Activated CD8-positive, alpha-beta memory T cell treated with anti-CD3 and anti-CD28 coated beads for 48 hours (primary cell): ENCODE measurements at places on chromosomes 12 and 14.

DNA sequence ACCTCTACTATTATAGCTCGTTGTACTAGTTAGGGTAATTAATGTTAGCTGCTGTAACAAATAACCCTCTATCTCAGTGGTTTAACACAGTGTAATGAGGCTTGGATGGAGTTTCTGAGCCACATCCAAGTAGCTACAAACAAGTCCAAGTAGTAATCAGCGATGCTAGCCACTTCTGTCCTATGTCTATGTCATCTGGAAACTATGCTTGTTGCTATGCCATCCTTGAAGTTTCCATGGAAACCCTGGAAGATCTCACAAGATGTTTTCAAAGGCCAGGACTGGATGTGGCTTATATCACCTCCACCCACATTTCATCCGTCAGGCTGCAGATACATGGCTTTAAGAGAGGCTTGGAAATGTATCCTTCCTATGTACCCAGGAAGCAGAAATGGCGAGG, 422.1 kb downstream of the AACS start:
- DNase-seq, result no peak

- no peak for DNase-seq
These were observed 324.2 kb downstream of the ALG10 start for GRCh38 chr12:34346372-34347034.

GRCh38 chr12:107468182-107468581, 217.4 kb upstream of the PWP1 start:
- no peak for DNase-seq

DNA sequence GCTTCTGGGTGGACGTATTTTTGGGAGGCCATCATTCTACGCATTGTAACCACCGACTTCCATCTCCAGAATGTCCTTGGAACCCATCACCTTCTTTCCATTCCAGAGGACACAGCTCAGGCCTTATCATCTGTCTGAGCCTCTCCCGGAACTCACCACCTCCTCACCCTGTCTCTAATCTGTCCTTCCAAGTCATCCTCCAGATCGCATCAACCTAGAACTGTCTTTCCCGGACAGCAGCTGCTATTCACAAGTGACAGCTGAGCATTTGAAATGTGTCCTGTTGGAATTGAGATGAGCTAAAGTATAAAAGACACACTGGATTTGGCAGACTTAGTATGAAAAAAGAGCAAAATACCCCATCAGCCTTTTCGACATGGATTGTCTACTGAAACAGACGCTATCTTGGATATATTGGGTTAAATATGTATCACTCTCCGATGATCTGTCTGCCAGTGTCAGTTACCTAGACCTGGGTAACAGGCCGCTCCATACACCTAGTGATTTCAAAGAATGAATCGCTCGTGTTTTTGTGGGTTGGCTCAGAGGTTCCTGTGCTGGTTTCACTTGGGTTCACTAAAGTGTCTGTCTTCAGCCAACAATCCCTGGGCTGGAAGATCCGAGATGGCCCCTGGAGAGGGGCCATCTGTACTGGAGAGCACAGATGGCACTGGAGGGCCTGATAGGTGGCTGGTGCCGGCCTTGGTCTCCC, 104.4 kb upstream of the RFLNA start:
- DNase-seq, result no peak

DNA sequence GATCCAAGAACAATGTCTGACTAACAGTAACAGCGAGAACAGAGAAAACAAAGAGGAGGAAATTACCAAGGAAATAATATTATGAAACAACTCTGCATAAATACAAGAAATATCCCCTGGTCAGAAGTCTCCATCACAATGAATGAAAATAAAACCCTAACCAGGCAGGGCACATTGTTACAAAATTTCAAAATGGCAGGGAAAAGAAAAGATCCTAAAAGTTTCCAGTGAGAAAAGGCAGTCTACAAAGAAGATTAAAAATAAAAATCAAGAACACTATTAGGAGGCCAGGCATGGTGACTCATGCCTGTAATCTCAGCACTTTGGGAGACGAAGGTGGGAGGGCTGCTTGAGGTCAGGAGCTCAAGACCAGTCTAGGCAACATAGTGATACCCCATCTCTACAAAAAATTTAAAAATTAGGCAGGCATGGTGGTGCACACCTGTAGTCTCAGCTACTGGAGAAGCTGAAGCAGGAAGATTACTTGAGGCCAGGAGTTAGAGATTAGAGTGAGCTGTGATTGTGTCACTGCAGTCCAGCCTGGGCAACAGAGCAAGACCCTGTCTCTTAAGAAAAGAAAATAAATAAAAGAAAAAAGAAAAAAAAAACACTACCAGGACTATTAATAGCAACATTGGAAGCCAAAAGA, 47.8 kb downstream of the FERMT2 start:
- DNase-seq, result no peak

GRCh38 chr12:103857164-103857563, 16.1 kb upstream of the NT5DC3 start:
- DNase-seq, result no peak

DNA sequence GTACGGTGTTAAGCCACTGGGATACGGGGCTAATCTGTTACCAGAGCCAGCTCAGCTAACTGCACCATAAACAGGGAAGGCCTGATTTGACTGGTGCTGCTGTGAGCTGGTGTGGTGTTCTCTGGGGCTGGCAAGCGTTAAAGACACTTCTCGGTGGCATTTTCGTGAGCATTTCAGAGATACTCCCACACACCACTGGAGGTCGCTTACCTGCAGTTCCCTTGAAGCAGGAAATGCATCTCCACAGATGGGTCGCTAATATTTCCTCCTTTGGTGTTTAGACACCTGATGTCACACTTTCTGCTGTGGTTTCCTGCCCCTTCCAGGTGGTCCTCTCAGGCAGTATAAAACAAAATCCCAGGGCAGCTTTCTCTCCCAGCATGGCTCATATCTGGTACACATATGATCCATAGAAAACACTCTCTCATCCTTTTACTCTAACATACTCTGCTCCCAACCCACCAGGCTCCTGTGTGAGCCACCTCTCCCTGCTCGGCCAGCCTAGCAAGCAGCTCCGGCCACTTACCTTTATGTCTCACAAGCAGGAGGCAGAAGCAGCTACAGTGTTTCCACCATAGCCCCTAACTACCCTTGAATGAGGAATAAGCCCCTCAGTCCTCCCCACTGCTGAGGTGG, 129.9 kb upstream of the GRIN2B start:
- no peak for DNase-seq

DNA sequence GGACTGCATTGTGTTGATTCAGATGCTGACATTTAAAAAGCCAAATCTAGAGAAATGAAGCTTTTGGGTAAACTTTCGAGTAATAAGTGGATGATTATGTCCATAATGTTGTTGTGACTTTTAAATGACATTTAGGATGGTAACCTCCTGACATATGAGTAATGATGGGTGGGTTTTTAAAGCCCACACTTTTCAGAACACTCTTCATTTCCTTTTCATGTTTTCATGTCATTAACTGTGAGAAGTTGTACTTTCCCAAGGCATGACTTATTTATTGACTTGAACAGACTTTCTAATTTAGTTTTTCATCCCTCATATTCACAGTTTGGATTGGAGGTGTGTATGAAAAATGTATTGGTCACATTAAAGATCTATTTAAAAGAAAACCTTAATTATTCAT, 35.5 kb downstream of the RGS6 start:
- no peak for DNase-seq

- no peak for DNase-seq
These were observed 25.8 kb upstream of the MSI1 start for GRCh38 chr12:120394483-120395367.

- no peak for DNase-seq
These were observed 26.4 kb downstream of the ACTN1 start for GRCh38 chr14:68952531-68953195.

DNA sequence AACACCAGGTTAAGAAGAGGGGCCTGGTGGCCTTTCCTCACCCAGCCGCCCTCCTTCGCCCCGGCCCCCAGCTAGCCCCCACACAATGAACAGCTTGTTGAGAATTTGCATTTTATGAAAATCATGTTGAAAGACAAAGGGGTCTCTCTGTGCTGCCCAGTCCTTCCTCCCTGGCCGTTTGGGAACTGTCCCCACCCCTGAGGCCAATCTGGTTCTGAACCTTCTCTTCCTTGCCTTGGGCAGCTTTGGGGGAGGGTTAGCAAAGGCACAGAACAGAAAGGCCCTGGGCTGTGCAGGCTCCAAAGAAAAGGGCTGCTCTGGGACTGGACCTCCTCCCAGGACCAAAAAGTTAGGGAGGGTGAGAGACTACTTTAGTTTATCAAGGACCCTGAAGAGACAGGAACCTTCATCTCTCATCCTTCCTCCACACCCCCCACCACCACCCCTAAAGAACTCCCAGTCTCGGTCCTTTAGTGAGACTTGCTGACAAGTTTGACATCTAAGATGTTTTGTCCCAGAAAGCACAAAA, 1.3 kb downstream of the TAMALIN start:
- no peak for DNase-seq

- no peak for DNase-seq
These were observed 51.3 kb downstream of the SLC6A12 start for GRCh38 chr12:162467-163307.

DNA sequence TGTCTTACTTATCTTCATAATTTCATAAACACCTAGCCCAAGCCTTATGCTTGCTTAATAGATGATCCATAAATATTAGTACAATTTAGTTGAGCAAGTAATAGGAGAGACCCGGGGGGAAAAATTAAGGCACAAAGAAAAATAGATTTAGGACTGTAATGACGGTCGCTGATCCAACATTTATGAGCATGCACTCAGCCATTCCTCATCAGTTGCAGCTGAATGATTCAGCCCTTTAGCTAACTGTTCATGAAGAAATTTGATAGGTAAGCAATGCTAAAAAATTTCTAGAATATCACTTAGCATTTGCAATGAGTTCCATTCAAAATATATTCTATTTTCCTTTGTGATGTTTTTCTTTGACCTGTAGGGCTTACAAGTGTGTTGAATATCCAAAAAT, 163.2 kb downstream of the PTPRO start:
- no peak for DNase-seq

DNA sequence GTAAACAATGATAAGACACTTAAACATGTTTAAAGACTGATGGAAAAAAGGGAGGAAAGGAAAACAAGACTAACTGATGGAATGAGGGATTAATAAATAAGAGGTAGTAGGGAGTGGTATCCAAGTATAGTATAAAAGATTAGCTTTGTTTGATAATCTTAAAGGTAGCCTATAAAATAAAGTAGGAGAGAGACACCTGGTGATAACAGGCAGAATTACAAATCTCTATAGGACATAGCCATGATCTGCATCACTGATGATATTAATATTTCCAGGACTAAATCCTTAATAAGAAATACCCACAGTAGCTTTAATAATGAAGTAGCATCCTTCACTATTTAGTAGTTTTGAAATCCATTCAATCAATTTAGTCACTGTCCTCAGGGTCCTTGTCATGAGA, 30.4 kb downstream of the DLGAP5 start:
- DNase-seq, result no peak

DNA sequence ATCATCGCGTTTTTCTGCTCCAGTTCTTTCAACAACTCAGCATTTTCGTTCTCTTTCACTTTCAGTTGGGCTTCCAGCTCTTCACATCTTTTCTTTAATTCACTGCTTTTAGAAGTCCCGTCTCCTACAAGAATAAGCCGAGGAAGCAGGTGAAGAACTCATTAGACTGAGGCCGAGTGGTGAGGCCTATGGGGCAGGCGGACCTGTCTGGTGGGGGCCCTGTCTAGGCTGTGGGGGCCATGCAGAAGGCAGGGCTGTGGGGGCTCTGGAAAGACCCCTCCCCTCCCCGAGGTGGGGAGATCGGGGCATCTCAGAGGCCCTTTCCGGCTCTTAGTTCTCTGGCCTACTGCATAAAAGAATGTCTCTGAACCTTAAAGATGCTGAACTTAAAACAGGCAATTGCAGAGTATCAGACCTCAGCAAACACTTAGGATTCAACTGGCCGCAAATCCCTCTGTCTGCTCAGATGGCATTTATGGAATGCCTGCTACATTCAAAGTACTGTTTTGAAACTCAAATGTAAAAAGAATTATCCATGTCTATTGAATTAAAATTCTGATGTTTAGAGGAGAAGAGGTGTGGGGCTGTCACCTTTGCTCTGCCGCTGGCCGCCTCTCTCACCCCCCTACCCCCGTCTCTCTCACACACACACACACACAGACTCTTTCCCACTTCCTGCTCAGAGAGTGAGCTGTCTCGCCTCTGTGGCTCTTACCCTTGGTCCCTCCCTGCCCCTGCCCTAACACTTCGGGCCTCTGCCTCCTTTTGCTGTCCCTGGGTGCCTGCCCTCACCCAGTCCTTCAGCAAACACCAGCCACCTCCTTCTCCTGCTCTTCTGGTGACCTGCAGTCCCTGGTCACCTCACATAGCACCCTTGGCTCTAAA, 34.7 kb downstream of the CCDC92 start:
- no peak for DNase-seq

DNA sequence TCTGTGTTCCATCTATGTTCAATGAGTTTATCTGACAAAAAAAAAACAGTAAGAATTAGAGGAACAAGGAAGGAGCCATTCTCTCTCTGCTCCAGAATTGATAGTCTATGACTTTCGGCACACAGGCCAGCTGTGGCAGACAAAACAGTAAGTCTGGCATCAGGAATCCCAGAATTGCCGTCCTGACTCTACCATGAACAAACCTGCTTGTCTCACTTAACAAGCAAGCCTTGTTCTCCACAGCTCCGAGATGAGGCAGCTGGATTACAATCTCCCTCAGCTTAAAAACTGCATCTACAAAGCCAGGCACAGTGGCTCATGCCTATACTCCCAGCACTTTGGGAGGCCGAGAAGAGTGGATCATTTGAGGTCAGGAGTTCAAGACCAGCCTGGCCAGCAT, 153.6 kb upstream of the TMCC3 start:
- DNase-seq, result no peak

GRCh38 chr12:124517260-124518050, 50.0 kb downstream of the NCOR2 start:
- no peak for DNase-seq

- DNase-seq, result no peak
These were observed 206.7 kb upstream of the PWP1 start for GRCh38 chr12:107478881-107479280.

DNA sequence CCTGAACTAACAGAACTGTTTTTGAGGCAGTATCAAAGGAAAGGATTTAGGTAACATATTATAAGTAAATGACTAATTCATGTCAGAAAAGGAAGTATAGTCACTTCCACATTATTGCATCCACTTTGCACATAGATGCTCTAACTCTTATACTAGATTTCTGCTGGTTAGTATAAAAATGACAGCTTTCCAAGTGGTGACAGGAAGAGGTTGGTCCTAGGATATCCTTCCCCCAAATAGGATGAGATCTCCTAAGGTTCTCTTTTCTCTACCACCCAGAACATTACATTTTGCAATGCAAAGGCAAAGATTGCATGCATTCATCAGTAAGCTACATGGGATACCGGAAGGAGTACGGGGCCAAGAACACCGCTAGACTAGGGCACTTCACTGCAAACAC, 15.2 kb downstream of the DAD1 start:
- DNase-seq, result no peak

- DNase-seq, result no peak
These were observed 10.3 kb downstream of the DAO start for GRCh38 chr12:108890208-108890607.

DNA sequence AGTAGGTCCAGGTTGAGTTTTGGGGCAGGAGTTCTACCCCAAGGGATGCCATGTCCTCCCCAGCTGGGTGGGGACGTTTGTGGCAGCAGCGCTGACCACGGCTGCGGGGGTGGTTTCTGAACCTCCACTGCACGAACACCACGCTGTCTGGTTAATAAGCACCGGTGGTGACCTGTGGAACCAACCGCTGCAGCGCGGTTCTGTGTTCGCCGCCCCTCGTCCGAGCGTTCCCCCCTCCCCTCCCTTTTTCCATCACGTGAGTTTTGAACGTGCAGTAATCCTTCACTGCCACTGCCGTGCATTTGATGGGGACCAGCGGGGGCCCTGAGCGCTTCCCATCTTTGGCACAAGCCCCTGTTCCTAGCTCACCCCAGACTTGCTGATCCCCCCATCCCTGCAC, 6.4 kb upstream of the ADSS1 start:
- no peak for DNase-seq
